ENCODE measurements at places on chromosomes 13 and 19.

- no peak for DNase-seq
Observed at GRCh38 chr13:113743366-113744195, 15.4 kb upstream of the TMEM255B start.

- DNase-seq: no peak
Observed at GRCh38 chr13:66305961-66306617, 924.0 kb downstream of the PCDH9 start.

GRCh38 chr19:7851623-7852500 lies 21.8 kb downstream of the EVI5L start:
- DNase-seq: no peak

- DNase-seq: no peak
Observed at GRCh38 chr19:50723069-50723468, at the start of gene CLEC11A. Gene CLEC11A, plus strand, starts transcription at chr19:50723364. Its CDS starts 162 bp downstream, at chr19:50723526.

- DNase-seq: no peak
Observed at GRCh38 chr13:58300974-58301681, 669.6 kb downstream of the PCDH17 start.

GRCh38 chr13:44165221-44165888 lies 208.3 kb upstream of the SERP2 start:
- no peak for DNase-seq

DNA sequence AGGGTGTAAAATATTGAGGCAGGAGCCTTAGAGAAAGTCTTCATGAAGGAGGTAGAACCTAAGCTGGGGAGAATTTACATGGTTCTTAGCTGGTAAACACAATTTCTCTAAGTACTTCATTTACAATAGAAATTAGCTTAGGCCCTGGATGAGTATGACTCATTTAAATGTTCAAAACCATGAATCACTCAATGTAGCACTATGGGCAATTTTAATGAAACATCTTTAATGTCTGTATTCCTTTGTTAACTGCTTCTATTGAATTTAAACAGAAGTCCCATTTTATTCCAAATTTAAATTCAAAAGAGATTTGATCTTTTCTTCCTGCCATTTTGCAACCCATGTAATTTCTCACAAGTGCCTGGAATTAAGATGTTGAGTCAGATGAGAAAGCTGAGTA lies 252.1 kb downstream of the RFC3 start:
- DNase-seq: no peak

DNA sequence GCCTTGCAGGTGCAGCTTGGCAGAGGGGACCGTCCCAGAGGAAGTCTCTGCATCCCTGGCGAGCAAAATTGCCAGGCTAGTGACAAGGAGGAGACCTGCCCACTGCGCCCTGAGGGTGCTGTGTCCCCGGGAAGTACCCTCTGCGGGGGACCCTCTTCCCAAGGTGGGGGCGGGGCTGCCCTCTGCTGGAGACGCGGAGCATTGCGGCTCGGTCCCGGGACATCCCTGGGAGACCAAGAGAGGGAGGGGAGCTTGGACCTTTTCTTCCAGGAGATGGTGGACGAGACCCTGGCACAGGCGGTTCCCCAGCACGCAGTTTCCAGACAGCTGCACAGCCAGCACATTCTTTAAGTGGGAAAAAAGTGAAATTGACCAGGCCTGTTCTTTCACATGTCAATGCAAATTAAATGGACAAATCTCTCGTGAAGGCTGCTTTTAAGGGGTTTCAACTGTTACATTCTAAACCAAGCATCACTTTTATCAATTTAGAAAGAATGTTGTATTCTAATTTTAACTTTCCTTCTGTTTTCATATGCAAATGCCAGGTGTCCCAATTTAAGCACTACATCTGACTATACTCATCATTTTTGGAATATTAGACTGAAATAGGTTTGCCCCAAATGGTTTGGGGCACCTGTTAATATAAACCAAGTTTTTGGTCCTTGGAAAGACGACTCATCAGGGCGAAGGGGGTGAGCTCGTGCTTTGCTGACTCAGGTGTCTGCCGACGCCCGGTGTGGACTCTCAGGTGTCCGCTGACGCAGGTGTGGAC lies 60.7 kb downstream of the MCF2L start:
- DNase-seq: peak; percentile 79

DNA sequence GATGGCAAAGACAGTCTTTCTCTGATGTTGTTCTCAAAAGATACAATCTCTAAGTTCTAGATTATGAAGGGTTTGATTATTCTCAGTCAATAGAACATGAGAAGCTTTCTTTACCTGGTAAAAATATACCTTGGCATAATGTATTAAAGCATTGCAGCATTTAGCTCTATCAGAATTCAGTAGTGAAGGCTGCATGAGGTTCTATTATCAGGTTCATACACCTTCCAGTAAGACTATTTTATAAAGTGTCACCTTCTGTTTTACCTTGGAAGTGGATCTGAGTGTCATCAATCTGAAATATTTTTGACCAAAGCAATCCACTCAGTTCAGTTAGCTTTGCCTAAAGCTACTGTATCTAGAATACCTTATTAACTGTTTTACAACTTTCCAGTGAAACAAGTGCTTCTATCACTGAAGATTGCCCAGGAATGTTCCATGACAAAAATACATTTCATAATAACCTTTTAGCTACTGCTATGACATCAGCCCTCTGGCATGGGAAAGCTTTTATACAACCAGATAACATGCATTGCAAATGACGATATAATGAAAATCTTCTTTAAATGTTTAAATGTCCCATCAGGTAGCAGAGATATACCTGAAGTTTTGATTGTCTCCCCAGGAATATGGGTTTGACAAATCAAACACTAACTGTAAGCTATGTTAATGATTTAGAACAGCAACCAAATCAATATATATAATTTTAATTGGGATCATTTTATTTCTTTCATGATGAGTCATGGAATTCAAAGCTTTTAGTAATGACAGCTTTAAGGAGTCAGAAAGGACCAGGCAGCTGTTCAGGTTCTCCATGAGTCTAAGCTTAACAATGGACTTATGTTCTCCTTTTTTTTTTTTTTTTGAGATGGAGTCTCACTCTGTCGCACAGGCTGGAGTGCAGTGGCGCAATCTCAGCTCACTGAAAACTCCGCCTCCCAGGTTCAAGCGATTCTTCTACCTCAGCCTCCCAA lies 72.2 kb downstream of the UFM1 start:
- DNase-seq: no peak

GRCh38 chr13:110912651-110913051 lies 2.2 kb downstream of the ANKRD10 start:
- no peak for DNase-seq

GRCh38 chr13:110714797-110715394 lies 1.4 kb downstream of the ING1 start:
- DNase-seq: peak; percentile 45

DNA sequence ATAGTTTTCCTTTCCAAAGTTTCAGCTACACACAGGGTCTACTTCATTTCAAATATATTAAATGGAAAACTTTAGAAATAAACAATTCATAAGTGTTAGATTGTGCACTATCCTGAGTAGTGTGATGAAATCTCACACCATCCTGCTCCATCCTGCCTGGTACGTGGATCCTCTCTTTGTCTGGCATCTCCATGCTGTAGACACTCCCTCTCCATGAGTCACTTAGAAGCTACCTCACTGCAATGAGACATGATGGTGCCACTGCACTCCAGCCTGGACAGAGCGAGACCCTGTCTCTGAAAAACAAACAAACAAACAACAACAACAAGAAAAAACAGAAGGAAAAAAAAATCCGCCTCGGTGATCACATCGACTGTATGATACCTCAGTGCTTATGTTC lies 191.8 kb downstream of the PCCA start:
- DNase-seq: no peak

GRCh38 chr13:45180303-45180702 lies 20.5 kb downstream of the KCTD4 start:
- no peak for DNase-seq

DNA sequence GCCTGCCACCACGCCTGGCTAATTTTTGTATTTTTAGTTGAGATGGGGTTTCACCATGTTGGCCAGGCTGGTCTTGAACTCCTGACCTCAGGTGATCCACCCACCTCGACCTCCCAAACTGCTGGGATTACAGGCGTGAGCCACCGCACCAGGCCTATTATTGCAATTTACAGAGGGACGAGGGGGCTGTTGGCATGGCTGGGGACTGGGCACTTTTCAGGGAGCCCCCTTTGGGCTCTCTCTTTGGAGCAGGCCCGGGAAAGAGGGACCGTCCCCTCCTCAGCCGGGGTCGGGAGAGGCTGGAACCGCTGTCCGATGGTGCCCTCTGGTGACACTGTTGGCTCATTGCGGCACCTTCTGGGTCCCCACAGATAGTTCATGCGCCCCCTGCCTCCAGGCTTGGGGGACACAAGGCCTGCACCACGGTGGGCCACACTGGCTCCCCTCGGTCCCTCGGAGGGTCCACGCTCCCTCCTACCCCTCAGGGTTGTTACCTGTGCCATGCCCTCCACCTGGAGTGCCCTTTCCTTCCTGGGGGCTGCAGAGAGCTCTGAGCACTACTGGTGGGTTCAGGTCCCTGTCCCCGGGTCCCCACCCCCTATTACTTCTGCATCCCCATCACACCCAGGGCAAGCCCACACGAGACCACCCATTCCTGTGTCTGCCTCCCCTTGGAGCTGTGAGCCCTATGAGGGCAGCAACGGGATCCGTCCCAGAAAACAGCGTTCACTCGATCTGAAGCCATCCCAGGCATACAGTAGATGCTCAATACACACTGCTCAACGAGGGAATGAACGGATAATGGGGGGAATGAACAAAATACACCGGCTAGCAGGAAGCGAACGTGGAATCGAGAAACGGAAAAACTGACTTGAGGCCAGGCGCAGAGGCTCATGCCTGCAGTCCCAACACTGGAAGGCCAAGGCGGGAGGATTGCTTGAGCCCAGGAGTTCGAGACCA lies 12.5 kb downstream of the FEM1A start:
- DNase-seq: peak; percentile 73
